ENCODE measurements at places on chromosomes 3 and 15. TPM values are rescaled to one million over a fixed set of nuclear protein-coding genes. Genes with fewer than 3 reads are reported as not detected.

Gene CLEC3B
- not detected for total RNA-seq

Gene CFAP161
- not detected for total RNA-seq

Gene CELF6
- 0.24 TPM for total RNA-seq

Gene GRIP2
- not detected for total RNA-seq

Gene CHL1
- 1.9 TPM for total RNA-seq

DNA sequence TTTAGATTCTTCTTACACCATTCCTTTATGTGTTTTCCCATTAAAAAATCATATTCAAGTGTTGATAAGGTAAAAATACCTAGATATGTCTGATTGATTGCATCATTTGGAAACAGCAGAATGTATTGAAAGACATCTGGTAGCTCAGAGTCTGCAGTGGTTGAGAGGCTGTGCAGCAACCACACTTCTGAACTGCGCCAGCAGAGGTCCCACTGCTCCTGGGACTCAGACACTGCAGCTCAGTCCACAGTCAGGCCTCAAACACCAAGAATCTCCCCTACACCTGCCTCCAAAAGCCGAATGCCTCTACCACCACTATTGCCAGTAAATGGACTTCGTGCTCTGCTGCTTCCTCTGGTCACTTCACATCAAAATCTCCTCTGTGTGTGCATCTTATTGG lies 176.9 kb upstream of the LMCD1 start:
- no peak for DNase-seq

DNA sequence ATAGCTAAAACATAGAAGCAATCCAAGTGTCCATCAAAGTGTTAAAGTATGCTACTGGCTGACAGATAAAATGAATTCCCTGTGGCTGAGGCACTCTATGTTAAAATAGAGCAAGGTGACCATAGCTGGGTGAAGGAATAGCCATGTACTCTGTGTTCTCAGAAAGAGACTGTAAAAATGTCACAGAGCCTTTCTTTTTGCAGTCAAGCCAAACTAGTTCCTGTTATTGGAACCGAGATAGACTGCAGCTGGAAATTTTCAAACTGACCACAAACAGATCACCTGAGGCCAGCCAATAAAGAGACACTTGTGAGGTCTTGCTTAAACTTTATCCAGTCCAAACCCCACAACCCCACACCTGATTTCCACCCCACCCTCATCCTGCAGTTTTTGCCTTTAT lies 422.8 kb upstream of the NAALADL2 start:
- no peak for DNase-seq

DNA sequence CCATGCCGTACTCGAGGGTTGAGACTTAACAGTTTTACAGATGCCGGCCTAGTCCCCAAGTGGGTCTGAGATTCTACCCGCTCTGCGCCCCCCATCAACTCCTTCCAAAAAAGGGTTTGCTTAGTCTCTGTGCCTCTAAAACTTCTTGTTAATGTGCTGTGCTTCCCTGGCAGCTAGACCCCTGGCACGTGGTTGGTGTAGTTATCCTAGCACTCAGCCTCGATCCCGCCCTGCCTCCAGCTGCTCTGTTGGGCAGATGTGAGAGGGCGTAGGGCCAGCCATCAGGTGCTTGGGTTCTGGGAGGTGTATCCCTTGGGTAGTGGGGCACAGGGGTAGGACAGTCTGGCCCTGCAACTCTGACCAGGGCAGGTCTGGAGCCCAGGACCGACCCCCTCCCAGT lies 79.5 kb downstream of the FBLN2 start:
- DNase-seq = no peak

GRCh38 chr3:58025837-58026569 lies 17.8 kb downstream of the FLNB start:
- no peak for DNase-seq

- no peak for DNase-seq
These were observed 6.2 kb upstream of the ATP13A4 start for GRCh38 chr3:193560870-193561269.

GRCh38 chr3:178422406-178422805 lies 113.8 kb upstream of the KCNMB2 start:
- no peak for DNase-seq

DNA sequence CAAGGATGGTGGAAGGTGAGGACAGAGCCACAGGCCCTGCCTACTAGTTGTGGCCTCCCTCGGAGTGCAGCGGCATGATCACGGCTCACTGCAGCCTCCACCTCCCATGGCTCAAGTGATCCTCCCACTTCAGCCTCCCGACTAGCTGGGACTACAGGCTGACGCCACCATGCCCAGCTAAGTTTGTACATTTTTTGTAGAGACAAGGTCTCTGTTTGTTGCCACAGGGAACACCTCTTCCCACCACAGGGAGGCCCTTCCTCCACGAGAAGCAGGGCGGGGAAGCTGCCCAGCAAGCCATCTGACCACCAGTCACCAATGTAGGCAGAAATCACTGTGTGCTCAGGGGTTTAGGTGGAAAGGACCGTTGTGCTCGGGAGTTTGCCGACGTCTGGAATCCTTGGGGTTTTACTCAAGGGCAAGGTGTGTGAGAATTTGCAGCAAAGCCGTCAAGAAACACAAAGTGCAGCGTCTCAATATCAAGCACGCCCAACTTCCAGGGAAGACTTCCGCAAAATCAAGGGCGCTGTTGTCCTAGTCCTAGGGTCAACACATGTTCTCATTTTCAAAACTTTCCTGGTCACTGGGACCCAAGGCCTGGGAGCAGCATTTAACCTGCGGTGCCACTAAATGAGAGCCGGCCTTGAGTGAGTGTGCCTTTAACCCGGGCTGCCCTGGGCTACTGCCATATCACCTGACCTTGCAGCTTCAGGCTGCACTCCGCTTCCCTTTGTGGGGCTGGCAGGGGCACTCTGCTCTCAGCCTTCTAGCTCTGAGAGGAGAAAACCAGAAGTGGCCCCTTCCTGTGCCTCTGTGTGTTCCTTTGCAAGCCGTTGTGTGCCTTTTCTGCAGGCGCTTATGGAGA lies 65.7 kb downstream of the SLC12A8 start:
- no peak for DNase-seq

DNA sequence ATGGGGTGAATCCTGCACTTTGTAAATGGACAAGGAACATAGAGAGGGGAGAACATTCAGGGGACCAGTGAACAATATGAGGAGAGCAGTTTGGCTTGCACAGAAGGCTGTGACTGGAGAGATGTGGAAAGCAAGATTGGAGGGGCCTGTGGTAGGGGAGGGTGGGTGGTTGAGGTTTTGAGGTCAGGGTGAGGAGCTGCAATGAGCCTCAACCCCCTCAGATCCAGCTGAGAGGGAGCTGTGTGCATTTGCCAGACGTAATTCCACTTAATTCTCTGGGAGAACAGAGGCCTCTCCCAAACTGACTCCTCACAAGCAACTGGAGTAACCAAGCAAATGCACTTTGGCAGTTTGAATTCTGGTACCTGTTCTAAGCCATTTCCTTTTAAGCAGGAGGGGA lies 253.1 kb upstream of the TRIM42 start:
- DNase-seq = no peak

GRCh38 chr3:193688834-193689714 lies 96.1 kb downstream of the OPA1 start:
- DNase-seq = no peak

DNA sequence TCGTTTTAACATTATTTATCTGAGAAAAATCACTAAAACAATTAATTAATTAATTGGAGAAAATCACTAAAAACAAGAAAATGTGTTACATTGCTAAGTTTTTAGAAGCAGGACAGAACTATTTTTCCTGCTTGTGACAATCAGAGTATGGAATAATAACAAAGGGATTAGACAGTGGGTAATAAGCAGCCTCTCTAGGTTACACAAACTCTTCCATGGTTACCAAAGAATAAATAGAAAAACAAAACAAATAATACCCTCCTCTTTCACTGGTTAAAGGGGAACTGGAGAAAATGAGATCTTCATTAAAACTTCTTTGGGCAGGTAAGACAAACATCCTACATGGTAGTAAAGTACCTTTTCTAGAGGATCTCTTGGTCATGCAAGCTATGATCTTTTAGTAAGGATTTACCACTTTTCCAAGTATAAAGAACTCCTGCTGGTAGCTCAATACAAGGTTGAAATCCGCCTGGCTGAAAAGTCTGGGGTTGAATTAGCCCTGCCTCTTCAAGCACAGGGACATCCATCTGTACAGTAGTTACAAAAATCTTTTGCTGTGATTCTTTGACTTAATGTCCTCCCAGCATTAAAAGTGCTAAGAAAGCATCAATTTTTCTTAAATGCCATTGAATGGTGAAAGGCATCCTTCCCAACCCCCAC lies 2.5 kb upstream of the PLCH1 start:
- DNase-seq = no peak

DNA sequence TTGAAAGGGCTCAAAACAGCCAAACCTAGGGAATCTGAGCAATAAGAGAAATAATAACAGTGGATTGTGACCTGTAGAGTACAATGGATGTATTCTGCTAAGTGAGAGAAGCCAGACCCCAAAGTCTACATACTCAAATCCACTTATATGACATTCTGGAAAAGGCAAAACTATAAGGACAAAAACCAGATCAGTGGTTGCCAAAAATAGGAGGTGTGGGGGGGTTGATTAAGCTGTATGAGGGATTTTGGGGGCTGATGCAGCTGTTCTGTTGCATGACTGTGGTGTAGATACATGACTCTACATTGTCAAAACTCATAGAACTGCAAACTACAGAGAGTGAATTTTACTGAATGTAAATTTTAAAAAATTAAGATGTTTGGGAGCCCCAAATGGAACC lies 20.1 kb upstream of the CGNL1 start:
- DNase-seq = no peak

GRCh38 chr3:127715532-127715931 lies 42.8 kb downstream of the ABTB1 start:
- DNase-seq = no peak
